ENCODE measurements at places on chromosomes 6 and 20.

DNA sequence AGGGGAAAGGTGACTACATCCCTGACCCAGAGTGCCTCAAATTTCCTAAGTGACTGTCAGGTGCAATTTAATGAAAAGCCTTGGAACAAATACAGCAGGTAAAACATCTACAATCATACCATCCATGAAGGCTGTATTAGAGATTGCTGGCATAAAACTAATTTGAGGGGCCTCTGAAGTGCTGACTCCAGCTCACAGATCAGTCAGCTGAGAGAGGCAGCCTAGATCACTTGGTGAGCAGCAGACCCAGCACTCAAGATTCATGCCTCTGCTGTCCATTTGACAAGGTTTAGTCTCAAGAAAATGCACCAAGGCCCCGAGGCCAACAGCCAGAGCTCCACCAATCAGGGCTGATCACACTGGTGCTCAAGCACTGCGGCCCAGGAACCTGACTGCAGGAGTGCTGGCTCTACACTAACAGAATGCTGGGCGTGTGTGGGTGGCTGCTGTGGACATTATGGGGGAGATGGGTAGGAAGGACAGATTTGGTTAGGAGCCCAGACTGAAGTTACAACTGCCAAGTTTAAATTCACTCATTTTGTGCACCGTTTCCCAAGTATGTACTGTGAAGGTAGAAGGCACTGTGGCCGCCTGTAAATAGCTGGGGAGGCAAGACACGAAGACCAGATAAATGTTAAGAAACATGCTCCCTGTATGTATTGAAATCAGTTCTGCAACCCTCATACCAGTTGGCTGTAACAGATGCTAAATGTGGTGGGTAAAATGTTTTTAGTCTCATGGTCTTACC lies 28.2 kb downstream of the SNX5 start:
- no peaks in the 10 kb centered on the region for H3K27me3 ChIP-seq
- no peak overlapping the region for H3K4me3 ChIP-seq
- no peaks in the 10 kb centered on the region for H3K36me3 ChIP-seq

GRCh38 chr20:12592756-12593155 lies 416.0 kb upstream of the SPTLC3 start:
- H3K27ac ChIP-seq, result no peak overlapping the region
- no peak for DNase-seq
- no peak overlapping the region for H3K4me3 ChIP-seq
- no peaks in the 10 kb centered on the region for H3K36me3 ChIP-seq

- no peak overlapping the region for H3K4me3 ChIP-seq
- H3K36me3 ChIP-seq, result no peaks in the 10 kb centered on the region
- no peaks in the 10 kb centered on the region for H3K4me1 ChIP-seq
- no peak for DNase-seq
Measured at GRCh38 chr20:8709627-8710026, 359.3 kb upstream of the PLCB4 start.

- DNase-seq, result no peak
- H3K27me3 ChIP-seq, result no peaks in the 10 kb centered on the region
- no peaks in the 10 kb centered on the region for H3K36me3 ChIP-seq
- no peak within 1 kb of the TSS for H3K4me3 ChIP-seq
- H3K4me1 ChIP-seq, result peaks cover 8% of the 10 kb centered on the region
Measured at GRCh38 chr20:3084283-3084985, at the start of gene AVP. Gene AVP, minus strand, starts transcription at chr20:3084724. Its CDS starts 50 bp downstream, at chr20:3084674.

- no peak overlapping the region for H3K4me3 ChIP-seq
- no peaks in the 10 kb centered on the region for H3K4me1 ChIP-seq
- no peak for DNase-seq
- H3K27me3 ChIP-seq, result no peaks in the 10 kb centered on the region
- H3K36me3 ChIP-seq, result no peaks in the 10 kb centered on the region
- H3K27ac ChIP-seq, result no peak overlapping the region
Measured at GRCh38 chr20:57605045-57605444, 15.2 kb downstream of the ZBP1 start.

DNA sequence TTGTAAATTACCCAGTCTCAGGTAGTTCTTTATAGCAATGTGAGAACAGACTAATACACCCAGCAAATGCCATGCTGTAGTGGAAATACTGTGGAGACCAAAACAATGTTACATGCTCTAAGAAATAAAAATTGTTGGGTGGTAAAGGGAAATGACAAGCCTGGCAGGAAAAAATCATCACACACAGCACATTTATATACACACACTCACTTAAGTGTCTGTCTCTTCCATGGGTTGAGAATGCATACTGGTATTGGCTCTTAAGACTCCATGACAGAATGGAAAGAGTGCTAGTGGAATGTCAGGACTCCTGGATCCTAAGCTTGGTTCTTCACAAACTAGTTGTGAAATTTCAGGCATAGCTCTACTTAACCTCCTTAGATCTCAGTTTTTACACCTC lies 343.0 kb downstream of the CD83 start:
- H3K27me3 ChIP-seq, result no peaks in the 10 kb centered on the region
- H3K4me1 ChIP-seq, result peaks cover 2% of the 10 kb centered on the region
- no peaks in the 10 kb centered on the region for H3K36me3 ChIP-seq

GRCh38 chr6:63372951-63373533 lies 53.3 kb upstream of the LGSN start:
- H3K4me1 ChIP-seq, result peaks cover 1% of the 10 kb centered on the region
- H3K27me3 ChIP-seq, result no peaks in the 10 kb centered on the region
- H3K27ac ChIP-seq, result no peak overlapping the region
- H3K4me3 ChIP-seq, result no peak overlapping the region
- no peaks in the 10 kb centered on the region for H3K36me3 ChIP-seq

DNA sequence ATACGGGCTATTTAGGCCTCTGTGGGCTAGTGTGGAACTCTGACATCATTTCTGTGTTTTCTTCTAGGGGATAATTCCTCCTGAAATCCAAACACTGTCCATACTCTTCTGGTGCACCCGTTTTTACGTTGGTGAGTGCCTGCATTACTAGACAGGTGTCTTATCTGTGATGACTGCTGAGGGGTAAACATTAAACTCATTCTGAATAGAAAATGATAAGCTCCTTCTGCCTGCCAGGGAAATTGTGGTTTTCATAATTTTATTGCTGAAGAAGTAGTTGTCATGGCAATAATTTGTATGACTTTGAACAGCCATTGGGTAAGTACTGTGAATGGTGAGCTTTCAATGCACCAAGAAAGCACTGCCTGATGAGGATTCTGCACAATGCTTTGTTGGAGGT lies 705.6 kb downstream of the UTRN start:
- H3K4me1 ChIP-seq, result no peaks in the 10 kb centered on the region
- H3K27ac ChIP-seq, result no peak overlapping the region

DNA sequence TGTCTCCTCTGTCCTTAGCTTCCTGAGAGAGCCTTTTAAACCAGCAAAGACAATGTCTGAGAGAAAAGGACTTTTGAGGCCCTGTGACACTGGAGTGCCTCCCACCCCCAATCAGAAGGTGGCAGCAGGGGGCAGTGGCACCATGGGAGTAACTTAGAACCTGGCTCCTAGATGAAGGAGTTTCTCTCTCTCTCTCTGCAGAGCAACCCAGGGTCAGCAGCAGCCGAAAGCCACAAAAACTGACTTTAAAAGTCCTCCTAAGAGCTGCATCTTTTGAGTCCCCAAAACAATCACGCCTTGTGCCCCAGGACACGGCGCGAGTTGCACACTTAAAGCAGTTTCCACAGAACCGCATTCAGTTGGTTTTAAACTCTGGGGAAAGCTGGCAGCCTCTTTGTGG lies 5.3 kb upstream of the TCP11 start:
- no peak overlapping the region for H3K4me3 ChIP-seq
- no peaks in the 10 kb centered on the region for H3K27me3 ChIP-seq

GRCh38 chr6:53300656-53301551 lies 47.8 kb downstream of the ELOVL5 start:
- no peak overlapping the region for H3K27ac ChIP-seq
- H3K27me3 ChIP-seq, result no peaks in the 10 kb centered on the region
- H3K4me1 ChIP-seq, result peaks cover 11% of the 10 kb centered on the region
- H3K4me3 ChIP-seq, result no peak overlapping the region

DNA sequence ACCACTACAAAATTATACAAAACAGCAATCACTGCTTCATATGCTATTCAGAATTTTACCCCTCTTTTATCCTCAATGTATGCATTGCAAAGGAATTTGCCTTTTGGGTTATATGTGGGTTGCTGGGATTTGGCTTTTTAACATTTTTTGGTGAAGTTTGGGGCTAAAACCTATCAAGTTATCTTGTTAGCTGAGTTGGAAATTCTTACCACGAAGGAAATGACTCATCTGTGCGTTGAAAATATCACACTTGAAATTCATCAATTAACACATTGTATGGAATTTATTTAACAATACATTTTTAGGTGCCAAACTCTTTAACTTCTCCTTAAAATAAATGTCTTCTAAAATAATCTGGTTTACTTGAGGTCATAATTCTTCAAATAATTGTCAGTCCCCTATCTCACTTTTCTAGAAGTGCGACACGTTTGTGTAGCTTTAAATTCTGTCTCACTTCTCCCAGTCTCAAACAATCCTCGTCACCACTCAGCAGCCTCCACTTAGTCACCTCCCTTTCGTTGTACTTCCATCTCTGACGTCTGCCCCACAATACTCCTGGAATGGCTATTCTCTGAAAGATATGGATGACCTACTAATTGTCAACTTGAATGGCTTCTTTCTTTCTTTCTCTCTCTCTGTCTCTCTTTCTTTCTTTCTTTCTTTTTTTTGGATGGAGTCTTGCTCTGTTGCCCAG lies 88.5 kb downstream of the PHACTR1 start:
- no peaks in the 10 kb centered on the region for H3K4me1 ChIP-seq
- DNase-seq, result no peak
- no peak overlapping the region for H3K4me3 ChIP-seq
- no peaks in the 10 kb centered on the region for H3K36me3 ChIP-seq
- H3K27me3 ChIP-seq, result no peaks in the 10 kb centered on the region

- H3K4me3 ChIP-seq, result no peak overlapping the region
- H3K27ac ChIP-seq, result no peak overlapping the region
- no peaks in the 10 kb centered on the region for H3K36me3 ChIP-seq
- peak; percentile 8 for DNase-seq
Measured at GRCh38 chr20:57652606-57653545, 32.6 kb upstream of the ZBP1 start.

- no peaks in the 10 kb centered on the region for H3K4me1 ChIP-seq
- H3K27me3 ChIP-seq, result no peaks in the 10 kb centered on the region
- no peaks in the 10 kb centered on the region for H3K36me3 ChIP-seq
- H3K27ac ChIP-seq, result no peak overlapping the region
- H3K4me3 ChIP-seq, result no peak overlapping the region
Measured at GRCh38 chr6:84967389-84967788, 203.0 kb upstream of the TBX18 start.

GRCh38 chr6:154937306-154938220 lies 57.6 kb upstream of the TIAM2 start:
- H3K27ac ChIP-seq, result no peak overlapping the region
- no peaks in the 10 kb centered on the region for H3K27me3 ChIP-seq
- H3K4me3 ChIP-seq, result no peak overlapping the region
- H3K4me1 ChIP-seq, result no peaks in the 10 kb centered on the region
- no peaks in the 10 kb centered on the region for H3K36me3 ChIP-seq

DNA sequence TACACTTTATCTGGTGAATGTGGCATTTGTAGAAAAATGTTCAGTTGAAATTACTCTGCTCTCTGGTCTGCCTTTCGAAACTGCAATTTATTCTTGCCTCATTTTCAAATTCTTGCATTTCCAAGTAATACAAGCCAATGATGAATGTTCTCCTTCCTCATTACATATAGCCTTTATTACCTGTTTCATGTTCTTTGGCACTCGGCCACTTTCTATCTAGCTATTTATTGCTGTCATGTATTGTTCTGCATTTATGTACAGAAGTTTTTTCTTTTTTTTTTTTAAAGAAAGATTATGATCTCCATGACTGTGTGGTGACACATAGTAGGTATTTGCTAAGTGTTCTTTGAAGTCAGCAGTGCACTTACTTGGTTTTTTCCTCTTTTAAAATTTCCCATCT lies 261.4 kb downstream of the ZFAND3 start:
- H3K4me1 ChIP-seq, result peaks cover 2% of the 10 kb centered on the region
- H3K27ac ChIP-seq, result no peak overlapping the region
- no peak overlapping the region for H3K4me3 ChIP-seq

DNA sequence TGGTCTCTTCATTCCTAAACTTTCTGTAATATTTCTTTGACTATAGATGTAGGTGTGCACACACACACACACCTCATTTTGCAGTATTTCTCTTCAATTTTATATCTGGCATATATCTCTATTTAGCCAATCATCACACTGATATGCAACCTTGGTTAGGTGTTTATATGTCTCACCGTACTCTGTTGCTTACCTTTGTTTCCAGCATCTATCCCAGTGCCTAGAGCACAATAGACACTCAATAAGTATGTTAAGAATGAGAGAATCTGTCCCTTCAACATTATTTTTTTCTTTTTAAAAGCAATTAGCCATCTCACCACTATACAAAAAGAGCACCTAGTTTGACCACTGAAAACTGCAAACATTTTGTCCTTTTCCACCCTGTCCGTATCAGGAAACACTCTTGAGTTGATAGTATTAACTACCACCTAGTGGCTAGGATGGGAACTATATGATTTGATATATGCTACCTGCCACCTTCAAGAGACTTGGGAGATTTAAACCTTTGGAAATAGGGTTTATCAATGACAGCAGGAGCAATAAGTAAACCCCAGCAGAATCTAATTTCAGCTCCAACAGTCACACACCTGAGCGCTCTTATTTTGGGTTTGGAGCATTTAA lies 48.7 kb upstream of the RSPO3 start:
- H3K4me3 ChIP-seq, result no peak overlapping the region
- no peaks in the 10 kb centered on the region for H3K27me3 ChIP-seq
- no peaks in the 10 kb centered on the region for H3K4me1 ChIP-seq
- no peak for DNase-seq
- H3K27ac ChIP-seq, result no peak overlapping the region
- no peaks in the 10 kb centered on the region for H3K36me3 ChIP-seq

- H3K27ac ChIP-seq, result peak overlapping the region; percentile 15
- DNase-seq, result no peak
- no peaks in the 10 kb centered on the region for H3K36me3 ChIP-seq
- H3K4me3 ChIP-seq, result no peak overlapping the region
- H3K27me3 ChIP-seq, result no peaks in the 10 kb centered on the region
- peaks cover 12% of the 10 kb centered on the region for H3K4me1 ChIP-seq
Measured at GRCh38 chr6:56730663-56731529, 88.2 kb upstream of the DST start.

DNA sequence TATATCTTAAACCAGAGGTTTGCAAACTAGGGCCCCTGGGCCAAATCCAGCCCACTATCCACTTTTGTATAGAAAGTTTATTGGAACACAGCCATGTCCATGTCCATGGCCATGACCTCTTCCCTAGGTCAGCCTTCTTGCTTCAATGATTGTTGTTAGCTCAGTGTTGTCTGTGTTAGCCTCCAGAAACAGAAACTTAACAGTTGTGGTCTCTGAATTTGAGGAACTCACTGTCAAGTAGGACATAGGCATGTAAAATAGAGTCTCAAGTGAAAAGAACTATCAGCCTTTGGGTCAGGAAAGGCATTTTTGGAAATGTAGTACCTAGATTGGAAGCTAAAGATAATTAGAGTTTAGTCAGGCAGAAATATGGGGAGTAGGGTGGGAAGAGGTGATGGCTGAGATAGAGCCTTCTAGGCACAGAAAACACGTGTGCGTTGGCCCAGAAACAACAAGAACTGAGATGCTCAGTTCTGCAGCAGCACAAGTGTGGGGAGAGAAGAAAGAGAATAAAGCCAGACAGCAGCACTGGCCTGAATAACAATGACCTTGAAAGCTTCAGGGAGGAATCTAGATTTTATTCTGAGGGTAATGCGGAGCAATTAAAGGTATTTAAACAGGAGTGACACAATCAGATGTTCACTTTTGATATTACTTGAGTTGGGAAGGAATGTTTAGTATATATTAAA lies 87.0 kb upstream of the OLIG3 start:
- no peak overlapping the region for H3K4me3 ChIP-seq
- DNase-seq, result no peak
- no peaks in the 10 kb centered on the region for H3K27me3 ChIP-seq
- no peak overlapping the region for H3K27ac ChIP-seq

- no peak overlapping the region for H3K4me3 ChIP-seq
- no peaks in the 10 kb centered on the region for H3K36me3 ChIP-seq
- H3K4me1 ChIP-seq, result no peaks in the 10 kb centered on the region
Measured at GRCh38 chr6:116883005-116883404, 6.0 kb downstream of the RFX6 start.

Data from ovary (tissue), 10 donors.